ENCODE measurements at places on chromosomes 6 and 20. TPM values are rescaled to one million over a fixed set of nuclear protein-coding genes. Genes with fewer than 3 reads are reported as not detected.

Gene EBF4
- 2.9 TPM for total RNA-seq

Gene MEP1A
- total RNA-seq = not detected

Gene IMPG1
- not detected for total RNA-seq

Gene C6orf15
- not detected for total RNA-seq

Gene SMPDL3A
- 3.7 TPM for total RNA-seq

Gene RCAN2
- total RNA-seq = 258 TPM

Gene BPIFB4
- total RNA-seq = not detected

Gene TRIM15
- total RNA-seq = not detected

Gene NRSN1
- total RNA-seq = not detected

Gene B3GALT4
- total RNA-seq = 8.3 TPM

Gene SYCP2
- 0.94 TPM for total RNA-seq

Gene CST5
- not detected for total RNA-seq

Gene ARMC2
- 9.5 TPM for total RNA-seq

Gene AVP
- 0.51 TPM for total RNA-seq

Gene AIF1
- 17.7 TPM for total RNA-seq

Gene SLC4A11
- 0.16 TPM for total RNA-seq
